ENCODE measurements at places on chromosomes 1 and 21.

- no peak for DNase-seq
Measured at GRCh38 chr1:63316598-63316983, 5.8 kb upstream of the FOXD3 start.

- DNase-seq: no peak
Measured at GRCh38 chr1:162904023-162904422, 43.0 kb upstream of the CCDC190 start.

DNA sequence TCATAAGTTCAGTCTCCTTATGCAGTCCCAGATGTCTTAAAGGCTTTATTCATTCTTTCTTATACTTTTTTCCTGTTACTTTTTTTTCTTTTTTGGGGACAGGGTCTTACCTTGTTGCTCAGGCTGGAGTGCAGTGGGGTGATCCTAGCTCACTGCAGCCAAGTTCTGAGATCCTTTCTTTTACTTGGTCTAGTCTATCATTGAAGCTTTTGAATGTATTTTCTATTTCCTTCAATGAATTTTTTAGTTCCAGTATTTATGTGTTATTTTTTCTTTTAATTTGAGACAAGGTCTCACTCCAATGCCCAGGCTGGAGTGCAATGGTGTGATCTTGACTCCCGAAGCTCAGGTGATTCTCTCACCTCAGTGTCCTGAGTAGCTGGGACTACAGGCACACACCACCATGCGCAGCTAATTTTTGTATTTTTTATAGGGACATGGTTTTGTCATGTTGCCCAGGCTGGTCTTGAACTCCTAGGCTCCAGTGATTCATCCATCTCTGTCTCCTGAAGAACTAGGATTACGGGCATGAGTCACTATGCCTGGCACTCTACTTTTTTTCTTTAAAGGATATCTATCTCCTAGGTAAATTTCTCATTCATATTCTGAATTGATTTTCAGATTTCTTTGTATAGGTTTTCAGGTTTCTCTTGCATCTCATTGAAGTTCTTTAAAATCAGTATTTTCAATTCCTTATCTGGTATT lies 26.1 kb upstream of the GTF2B start:
- DNase-seq: no peak

GRCh38 chr1:39501666-39502065 lies 10.2 kb downstream of the BMP8A start:
- DNase-seq: peak; percentile 83

GRCh38 chr1:181250038-181250437 lies 161.5 kb downstream of the IER5 start:
- DNase-seq: no peak

GRCh38 chr1:245684166-245684565 lies 529.4 kb downstream of the KIF26B start:
- DNase-seq: no peak

DNA sequence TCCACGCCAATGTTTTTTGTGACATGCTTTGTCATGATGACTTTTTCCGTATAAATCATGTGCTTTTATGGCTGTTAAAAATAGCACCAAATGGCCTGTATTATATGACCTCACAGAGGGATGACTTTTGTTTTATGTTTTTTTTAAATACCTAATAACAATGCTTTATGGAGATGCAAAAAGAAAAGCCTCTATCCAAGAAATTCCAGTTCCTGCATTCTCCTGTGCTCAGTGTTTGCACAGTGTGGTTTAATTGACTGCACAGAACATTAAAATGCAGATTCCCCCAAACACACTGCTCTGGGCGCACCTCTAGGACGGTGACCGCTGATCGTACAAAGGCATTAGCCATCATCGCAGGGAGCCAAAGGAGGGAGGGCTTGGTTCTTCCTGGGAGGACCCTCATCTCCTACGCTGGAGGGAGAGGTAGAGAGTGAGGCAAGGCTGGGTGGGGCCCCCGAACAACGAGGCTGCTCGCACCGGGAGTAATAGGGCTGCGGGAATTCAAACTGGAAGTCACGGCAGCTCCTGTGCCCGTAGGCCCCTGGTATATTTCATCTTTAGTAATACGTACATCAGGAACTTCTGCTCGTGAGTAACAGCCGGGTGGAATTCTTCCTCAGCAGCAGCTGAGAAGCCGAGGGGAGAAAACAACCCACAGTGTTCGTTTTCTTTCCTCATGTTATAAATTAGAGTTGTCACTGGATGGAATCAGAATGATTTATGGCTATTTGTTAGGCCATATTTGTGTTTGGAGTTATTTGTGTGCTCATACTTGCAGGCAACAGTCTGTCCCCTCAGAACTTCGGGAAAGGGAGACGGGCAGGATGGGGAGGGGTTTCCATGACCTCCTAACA lies 465.6 kb downstream of the CAMTA1 start:
- no peak for DNase-seq

DNA sequence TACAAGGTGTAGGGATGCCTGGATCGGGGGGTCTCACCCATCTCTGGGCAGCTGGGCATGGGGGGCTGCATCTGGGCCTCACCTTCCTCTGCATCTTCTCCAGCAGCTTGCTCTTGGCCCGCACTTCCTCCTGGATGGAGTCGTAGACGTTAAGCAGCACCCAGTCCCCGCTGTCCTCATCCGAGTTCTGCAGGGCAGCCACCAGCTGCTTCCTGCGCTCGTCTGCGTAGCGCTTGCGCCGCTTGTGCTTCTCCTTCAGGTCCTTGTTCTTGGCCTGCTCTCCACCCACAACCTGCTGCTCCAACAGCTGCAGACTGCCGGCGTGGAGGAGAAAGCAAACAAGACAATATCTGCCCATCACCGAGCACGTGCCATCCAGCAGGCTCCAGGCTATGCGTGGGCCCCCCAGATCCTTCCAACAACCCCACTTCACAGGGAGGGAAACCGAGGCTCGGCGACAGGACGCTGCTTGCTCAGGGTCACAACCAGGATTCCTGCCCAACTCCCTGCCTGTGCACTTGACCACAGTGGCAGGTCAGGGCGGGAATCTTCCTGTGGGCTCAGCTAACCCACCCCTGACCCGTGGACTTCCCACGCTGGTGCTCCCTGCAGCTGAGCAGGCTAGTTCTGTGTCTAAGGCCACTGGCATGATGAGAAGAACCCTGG lies 21.5 kb upstream of the DDOST start:
- DNase-seq: no peak

- DNase-seq: no peak
Measured at GRCh38 chr1:244709076-244709475, 56.1 kb downstream of the DESI2 start.

DNA sequence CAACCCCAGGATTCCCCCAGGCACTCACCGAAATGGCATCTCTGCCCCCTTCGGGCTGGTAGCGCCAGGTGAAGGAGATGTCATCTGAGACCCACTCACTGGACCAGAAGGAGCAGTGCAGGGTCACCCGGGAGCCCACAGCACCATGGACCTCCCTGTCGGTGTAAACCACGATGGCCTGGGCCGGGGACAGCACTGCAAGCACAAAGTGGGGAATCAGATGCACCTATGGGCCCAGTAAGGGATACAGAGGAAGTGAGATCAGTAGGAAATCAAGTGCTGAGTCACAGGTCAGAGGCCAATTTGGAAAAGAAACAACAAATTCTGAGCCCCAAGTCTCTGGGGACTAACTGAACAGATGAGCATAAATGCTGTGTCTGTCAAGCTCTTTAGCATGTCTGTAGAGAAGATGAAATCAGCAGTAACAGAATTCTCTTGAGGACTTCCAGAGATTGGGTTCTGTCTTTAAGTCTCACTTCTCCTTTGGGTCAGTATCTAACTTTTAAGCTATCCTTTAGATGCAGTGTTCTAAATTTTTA lies 2.5 kb downstream of the MPZ start:
- no peak for DNase-seq

GRCh38 chr1:39214998-39215873 lies 10.7 kb downstream of the MACF1 start:
- DNase-seq: peak; percentile 53

DNA sequence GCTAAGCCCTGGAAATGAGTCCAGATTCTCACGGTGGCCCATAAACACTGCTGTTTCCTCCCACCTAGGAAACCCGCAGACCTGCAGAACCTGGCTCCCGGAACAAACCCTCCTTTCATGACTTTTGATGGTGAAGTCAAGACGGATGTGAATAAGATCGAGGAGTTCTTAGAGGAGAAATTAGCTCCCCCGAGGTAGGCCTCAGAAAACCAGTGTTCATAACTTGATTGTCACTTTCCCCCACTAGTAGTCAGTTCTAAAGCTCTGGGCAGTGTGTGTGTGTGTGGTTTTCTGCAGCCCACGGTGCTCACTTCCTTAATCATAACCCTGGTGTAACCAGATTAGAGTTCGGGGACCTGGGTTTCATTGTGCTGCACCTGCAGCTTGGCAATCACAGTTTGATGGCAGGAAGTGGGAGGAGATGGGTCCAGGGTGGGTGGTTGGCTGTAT lies 39.1 kb downstream of the CLIC6 start:
- no peak for DNase-seq

DNA sequence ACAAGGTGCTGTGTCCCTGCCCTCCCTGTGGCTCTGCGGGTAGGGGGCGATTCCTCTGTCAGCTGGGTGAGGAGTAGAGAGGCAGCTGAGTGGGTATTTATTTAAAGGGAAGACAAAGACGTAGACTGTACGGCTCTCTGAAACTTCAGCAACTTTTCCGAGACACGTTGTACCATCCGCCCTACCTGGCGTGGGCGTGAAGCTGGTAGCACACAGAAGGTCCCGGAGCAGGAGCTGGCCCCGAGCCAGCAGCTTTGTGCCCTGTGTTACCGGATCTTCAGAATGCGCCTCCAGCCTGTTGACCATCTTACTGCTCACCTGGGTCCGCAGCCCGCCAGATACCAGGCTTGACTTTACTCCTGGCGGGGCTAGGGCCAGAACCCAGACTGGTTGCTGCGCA lies 34.9 kb downstream of the PRKCZ start:
- no peak for DNase-seq

- peak; percentile 76 for DNase-seq
Measured at GRCh38 chr1:235852887-235853286, 13.8 kb downstream of the LYST start.

DNA sequence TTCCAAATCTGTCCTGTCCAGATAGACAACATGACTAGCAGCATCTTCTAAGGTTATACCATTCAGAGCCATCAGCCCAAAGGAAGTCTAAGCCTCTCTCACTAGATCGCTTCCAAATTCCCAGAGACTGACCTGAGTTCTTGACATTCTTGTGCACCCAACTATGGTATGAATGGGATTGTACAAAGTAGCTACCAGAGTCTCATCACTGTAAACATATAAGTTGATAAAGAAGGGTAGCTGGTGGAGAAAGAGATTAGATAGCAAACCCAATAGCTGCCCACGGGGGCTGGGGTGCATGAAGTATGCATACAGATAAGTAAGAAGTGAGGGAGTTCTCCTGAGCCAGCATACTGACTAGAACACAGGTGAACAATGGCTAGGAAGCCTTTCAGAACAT lies 180.0 kb downstream of the PLPP3 start:
- DNase-seq: peak; percentile 56

Data from fibroblast of lung (primary cell).